Smooth muscle cell of the brain vasculature (primary cell): ENCODE measurements at places on chromosomes 1 and 21.

- no peak for DNase-seq
These were observed 1.9 kb upstream of the YRDC start for GRCh38 chr1:37809942-37810341.

GRCh38 chr1:168717906-168718891 lies 10.8 kb downstream of the DPT start:
- no peak for DNase-seq

- no peak for DNase-seq
These were observed 25.3 kb downstream of the ACTA1 start for GRCh38 chr1:229408458-229409037.

DNA sequence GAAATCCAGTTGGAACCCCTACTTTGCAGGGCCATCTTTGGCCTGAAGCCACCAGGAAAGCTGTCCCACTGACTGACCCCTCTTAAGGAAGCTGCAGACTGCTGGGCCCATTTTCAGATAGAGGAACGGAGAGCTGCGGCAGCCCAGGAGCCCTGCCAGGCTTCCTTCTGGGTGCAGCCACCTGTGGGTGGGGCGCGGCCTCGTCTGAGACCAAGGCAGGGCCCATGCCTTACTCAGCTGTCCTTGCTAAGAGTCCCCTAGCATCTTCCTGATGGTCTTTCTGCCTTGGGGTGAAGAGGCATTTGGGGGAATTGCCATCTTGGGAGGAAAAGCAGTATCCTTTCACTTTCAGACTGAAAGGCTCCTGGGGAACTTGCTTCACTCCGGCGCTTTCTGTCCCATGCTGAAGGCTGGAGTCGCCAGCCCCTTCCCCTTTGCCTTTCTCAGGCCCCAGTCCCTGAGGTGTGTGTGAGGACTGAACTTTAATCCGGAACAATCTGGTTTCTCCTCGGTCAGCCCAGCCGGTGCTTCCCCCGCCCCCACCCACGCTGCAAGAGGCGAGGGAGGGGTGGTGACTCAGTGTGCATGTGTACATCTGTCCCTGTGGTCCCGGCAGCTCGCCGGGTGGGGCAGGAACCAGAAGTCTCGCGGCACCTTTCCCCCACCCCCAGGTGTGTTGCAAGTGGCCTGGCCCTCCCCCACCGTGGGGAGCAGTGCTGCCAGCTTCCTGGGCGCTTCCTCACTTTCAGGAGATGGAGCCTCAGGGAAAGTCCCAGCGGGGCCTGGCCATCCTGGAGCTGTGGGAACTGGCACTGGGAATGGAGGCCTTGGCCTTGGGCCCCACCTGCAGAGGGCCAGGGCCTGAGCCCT lies 5.1 kb downstream of the ZC3H12A start:
- no peak for DNase-seq

- no peak for DNase-seq
These were observed 24.7 kb downstream of the SCCPDH start for GRCh38 chr1:246748867-246749266.

- DNase-seq = no peak
These were observed 13.9 kb upstream of the ACTA1 start for GRCh38 chr1:229447809-229448252.

DNA sequence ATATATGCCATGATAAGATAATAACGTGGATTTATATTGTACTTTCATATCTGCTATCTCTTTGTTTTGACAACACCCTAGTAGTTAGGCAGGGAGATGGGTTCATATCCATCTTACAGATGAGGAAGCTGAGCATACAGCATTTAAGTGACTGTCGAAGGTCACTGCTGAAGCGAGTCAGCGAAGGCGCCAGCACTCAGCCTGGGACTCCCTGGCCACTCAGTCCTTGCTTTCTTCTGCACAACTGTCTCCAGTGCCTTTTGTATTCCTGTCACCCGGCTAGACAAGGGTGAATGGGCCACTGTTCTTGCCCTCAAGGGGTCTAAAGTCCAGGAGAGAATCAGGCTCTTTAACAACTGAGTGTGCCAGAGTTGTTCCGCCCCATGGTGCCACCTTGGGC lies 3.1 kb downstream of the ARHGEF10L start:
- no peak for DNase-seq

- no peak for DNase-seq
These were observed 593 bp upstream of the CD53 start for GRCh38 chr1:110872366-110872744.

GRCh38 chr1:17239420-17239819 lies 9.5 kb upstream of the PADI3 start:
- peak; percentile 93 for DNase-seq
